ENCODE measurements at places on chromosomes 4 and X.

DNA sequence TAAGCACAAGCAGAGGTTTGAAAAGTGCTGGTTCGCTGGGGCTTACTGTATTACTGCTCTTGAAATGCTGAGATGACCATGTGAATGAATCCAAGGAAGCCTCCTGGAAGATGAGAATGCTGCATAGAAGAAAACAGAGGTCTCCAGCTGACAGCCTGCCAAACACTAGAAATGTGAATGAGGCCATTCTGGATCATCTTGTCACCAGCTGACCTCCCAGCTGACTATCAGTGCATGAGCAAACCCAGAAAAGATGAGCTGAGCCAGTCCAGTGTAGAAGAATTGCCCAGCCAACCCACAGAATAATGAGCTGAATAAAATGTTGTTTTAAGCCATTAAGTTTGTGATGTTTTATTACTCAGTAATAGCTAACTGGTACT, 49.1 kb upstream of the DYNLT3 start:
- no peak for DNase-seq

GRCh38 chrX:127708155-127708554, 344.0 kb downstream of the ACTRT1 start:
- DNase-seq: no peak

GRCh38 chr4:32135642-32136041, 1415.5 kb downstream of the PCDH7 start:
- no peak for DNase-seq

- DNase-seq: no peak
Observed at GRCh38 chr4:165118256-165118909, 5.7 kb upstream of the TMEM192 start.

- DNase-seq: no peak
Observed at GRCh38 chrX:134186362-134187121, 50.4 kb upstream of the CCDC160 start.

Measured in NCI-H2171 (cell line).